Skin of body (tissue), 3 donors: ENCODE measurements at places on chromosomes 7 and 10. TPM values are rescaled to one million over a fixed set of nuclear protein-coding genes. Genes with fewer than 3 reads are reported as not detected.

The ITPRID1 gene
- 1.8 TPM for total RNA-seq

The ALOX5 gene
- total RNA-seq: 9.4 TPM

The MBLAC1 gene
- 1.1 TPM for total RNA-seq

The PARD3 gene
- total RNA-seq: 72.5 TPM

The CNPY1 gene
- total RNA-seq: 0.10 TPM

The CARD11 gene
- 0.59 TPM for total RNA-seq

The CHAT gene
- total RNA-seq: not detected

The TCAF2 gene
- 1.2 TPM for total RNA-seq

The KCNIP2 gene
- 5.7 TPM for total RNA-seq

The CCDC146 gene
- 18.2 TPM for total RNA-seq

The NUPR2 gene
- 0.39 TPM for total RNA-seq

The GBF1 gene
- 22.8 TPM for total RNA-seq
